ENCODE measurements at places on chromosomes 1 and 21.

DNA sequence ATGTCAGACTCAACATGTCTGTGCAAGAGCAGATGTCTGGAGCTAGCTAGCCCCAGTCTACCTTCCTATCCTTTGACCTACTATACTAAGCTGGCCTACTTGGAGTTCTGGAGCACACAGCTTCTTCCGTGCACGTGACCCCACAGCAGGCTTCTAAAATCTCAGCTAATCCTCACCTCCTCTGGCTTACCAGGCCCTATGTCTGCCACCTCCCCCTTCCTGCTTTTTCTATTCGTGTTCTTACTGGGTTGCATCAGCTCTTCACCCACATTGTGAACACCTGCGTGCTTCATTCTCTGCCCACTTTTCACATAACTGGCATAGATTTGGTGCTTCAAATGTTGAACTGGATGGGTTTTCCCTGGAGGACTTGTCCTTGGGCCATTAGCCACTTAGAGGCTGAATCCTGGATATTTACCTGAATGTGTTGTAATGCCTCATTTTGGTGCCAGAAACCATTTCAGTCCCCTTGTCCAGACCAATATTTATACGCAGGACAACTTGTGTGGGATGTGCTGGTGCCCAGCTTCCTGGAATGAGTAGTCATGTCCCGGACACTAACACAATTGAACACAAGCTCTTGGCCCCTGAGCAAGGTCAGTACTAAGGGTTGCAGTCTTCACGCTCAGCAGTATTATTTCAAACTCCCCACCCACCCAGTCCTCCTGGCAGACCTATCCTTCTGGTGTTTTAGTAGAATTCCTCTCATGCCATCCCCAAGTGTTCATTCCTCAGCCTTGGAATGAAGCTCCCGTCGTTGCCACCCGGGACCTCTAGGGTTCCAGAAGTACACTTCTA, 24.0 kb downstream of the TENT5C start:
- DNase-seq: no peak

GRCh38 chr1:217393896-217394295, 237.0 kb downstream of the GPATCH2 start:
- peak; percentile 8 for DNase-seq

GRCh38 chr1:201385299-201385891, 7.9 kb upstream of the TNNT2 start:
- peak; percentile 59 for DNase-seq

GRCh38 chr1:113669988-113670387, 89.3 kb downstream of the PHTF1 start:
- DNase-seq: no peak

GRCh38 chr1:181748013-181748412, 264.7 kb downstream of the CACNA1E start:
- no peak for DNase-seq

DNA sequence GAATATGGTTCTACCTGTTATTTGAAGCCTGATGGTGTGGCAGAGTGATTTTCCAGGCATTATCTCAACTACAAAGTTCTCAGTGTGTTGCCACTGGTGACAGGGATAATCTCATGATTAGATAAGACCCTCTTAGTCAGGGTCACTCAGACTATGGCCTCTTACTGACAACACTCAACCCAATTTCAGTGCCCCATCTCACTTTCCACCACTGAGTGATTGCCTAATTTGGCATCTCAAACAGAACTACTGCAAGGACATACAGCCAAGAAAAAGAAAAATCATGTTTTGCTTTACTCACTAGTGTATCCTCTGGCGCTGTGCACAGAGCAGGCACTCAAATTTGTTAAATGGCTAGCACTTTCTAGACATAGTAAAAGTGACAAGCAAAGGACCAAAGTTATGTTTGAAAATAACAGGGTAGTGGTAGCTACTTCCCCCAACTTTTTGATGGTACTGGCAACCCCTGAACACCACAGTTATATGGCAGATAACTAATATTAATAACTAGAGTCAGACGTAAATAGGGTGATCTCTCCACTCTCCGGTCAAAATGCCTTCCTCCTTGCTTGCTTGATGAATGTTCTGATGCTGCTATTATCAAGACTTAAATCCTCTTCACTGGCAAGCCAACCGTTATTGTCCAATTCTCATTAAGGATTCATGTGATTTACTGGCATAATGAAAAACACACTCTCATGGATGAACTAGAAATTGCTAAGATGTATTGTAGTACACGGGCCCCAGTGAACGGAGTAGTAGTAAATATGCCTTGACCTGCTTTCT, 37.1 kb upstream of the SLC30A10 start:
- no peak for DNase-seq

DNA sequence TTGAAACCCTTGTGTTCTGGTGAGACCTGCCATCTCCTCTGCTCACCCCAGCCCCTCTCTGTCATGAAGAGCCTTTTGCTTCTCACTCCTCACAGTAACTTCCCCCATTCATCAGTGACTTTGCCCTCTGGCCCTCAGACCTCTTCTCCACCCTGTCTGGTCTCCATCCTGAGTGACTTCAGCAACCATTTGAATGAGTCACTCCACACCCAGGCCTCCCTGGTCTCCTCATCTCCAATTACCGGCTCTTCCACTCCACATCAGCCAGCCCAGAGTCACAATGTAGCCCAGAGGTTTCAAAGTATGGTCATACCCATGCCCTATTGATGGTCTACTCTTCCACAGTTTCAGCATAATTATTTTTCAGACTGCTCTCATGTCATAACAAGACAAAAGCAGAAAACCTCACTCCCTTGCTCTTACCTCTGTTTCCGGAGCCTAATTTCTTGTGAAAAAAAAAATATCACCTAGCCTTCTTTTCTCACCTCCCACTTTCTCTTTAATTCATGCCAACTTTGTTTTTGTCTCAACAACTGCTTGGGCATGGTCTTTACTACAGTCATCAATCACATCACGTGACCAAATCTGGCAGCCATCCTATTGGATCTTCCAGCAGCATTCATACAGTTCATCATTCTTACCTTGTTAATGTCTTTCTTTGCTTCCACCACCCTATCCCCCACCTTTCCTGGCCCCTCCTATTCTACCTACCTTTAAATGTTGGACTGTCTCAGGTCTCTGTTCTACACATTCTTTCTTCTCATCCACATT, 35.6 kb upstream of the NEK7 start:
- DNase-seq: peak; percentile 68

GRCh38 chr1:112501810-112502641, 6.7 kb upstream of the WNT2B start:
- DNase-seq: peak; percentile 79

GRCh38 chr1:44802306-44803061, 2.3 kb downstream of the PLK3 start:
- DNase-seq: peak; percentile 95

- peak; percentile 48 for DNase-seq
Measured at GRCh38 chr21:25518491-25518911, 88.8 kb downstream of the MRPL39 start.

GRCh38 chr1:154931940-154932487, 4.5 kb downstream of the PMVK start:
- DNase-seq: peak; percentile 31

DNA sequence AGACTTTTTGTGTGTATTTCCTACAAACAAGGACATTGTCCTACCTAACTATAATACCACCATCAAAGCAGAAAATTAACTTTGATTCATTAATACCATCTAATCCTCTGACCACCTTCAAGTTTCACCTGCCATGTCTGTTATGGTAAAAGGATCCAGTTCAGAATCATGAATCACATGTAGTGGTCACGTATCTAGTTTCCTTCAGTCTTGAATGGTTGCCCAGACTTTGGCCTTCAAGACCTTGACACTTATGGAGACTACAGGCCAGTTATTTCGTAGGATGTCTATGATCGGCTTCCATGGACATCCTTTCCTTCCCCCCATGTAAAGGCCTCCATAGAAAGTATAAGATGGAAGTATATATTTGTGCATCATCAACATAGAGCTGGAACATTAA, 10.4 kb upstream of the IFNAR2 start:
- DNase-seq: peak; percentile 63

DNA sequence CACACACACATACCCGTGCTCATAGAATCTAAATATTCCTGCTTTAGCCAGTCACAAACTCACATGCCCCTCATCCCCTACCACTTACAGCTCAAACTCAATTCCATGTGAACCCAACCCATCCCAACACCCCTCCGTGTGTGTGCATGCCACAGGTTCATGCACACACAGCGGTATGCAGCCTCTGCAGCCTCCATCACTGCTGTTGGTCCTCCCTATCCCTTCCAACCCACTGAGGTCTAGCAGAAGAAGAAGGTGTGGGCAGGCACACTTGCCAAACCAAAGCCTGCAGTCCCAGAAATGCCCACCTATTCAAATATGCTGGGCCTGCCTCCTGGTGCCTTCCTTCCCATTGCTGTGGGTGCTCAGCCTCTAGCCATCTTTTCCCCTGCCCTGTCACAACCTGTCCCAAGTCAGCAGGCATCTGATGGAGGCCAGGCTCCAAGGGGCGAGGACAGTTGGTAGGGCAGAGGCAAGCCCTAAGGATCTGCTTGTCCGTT, 26.2 kb downstream of the SLC2A1 start:
- no peak for DNase-seq

- no peak for DNase-seq
Measured at GRCh38 chr21:44431300-44431699, 24.0 kb upstream of the LRRC3 start.

GRCh38 chr1:183942933-183943693, 94.4 kb downstream of the COLGALT2 start:
- DNase-seq: peak; percentile 98

DNA sequence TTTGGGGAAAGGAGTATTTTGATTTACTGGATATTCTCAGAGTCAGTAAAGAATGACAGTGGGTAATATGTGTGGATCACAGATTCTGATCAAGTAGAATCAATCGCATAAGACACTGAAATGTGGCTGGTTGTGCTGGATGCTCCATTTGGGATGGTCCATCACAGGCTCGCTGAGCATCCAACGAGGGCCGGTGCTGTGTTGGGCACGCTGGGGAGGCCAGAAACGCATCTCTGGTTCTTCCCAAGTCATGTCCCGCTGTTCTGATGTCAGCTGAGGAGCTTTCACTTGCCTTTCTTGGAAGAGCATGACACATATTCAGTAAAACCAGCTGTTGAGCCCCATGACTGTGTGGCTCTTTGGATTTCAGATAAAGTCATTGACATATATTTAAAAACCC, 72.0 kb downstream of the UMODL1 start:
- DNase-seq: peak; percentile 36

DNA sequence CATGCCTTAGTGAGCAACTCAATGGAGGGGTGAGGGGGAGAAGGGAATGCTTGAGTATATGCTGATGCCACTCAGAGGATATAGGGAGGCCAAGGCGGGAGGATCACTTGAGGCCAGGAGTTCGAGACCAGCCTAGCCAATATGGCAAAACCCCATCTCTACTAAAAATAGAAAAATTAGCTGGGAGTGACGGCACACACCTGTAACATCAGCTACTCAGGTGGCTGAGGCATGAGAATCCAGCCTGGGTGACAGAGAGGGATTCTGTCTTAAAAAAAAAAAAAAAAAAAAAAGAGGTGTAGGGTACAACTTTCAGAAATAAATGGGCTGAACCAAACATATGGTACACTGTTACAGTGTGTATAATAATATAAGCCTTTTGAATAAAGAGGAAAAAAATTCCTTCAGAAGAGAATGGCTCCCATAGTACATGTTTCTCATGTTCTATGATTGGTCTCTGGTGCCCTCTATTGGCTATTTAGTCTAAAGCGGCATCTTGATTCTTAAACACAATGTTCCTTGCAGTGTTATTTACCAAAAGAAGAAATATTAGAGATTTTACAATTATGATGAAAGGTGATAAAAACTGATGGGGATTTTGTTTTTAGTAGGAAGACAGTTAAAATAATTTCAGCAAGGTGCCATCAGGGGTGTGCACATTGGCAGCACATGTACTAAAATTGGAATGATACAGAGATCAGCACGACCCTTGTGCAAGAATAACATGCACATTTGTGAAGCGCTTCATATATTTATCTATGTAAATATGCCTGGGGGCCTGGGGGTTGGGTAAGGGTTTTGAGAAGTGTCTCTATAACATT, 109.8 kb downstream of the PATJ start:
- peak; percentile 78 for DNase-seq

- DNase-seq: peak; percentile 77
Measured at GRCh38 chr1:1122078-1122811, 6.4 kb upstream of the C1orf159 start.

- DNase-seq: no peak
Measured at GRCh38 chr1:99525331-99525730, 120.6 kb upstream of the PALMD start.

- no peak for DNase-seq
Measured at GRCh38 chr1:19393046-19393445, 80.9 kb downstream of the SLC66A1 start.

DNA sequence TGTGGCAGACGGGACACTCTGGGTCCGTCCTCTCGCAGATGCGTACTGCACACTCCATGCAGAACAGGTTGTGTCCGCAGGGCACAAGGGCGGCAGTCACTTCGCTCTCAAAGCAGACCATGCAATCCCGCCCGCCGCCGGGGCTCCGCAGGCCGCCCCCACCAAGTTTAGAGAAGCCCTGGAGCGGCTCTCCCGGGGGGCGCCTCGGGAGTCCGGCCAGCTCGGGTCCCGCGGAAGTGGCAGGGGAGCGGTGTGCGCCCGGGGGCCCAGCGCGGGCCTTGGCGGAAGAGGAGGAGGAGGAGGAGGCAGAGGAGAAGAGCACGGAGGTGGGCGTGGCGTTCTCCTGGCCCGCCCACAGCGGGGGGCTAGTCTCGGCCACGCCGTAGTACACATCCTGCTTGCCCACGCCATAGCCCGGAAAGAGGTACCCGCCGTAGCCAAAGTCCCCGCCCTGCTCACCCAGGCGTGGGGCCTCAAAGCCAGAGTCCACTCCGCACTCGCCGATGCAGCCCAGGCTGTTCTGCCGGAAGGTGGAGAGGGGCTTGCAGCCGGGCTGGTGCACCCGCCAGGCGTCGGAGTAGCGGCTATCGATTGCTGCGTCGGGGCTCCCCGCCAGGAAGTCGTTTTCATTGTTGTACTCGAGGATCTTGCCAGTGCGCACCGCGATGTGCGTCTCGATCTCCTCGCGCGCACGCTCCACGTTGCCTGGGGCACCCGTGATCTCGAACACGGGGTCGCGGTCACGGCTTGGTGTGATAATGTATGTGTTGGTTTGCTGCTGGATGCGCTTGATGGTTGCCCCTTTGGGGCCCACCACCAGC, 5.4 kb downstream of the MEX3A start:
- no peak for DNase-seq

All from myocyte (in vitro differentiated cells).